ENCODE measurements at places on chromosomes 12 and 14.

DNA sequence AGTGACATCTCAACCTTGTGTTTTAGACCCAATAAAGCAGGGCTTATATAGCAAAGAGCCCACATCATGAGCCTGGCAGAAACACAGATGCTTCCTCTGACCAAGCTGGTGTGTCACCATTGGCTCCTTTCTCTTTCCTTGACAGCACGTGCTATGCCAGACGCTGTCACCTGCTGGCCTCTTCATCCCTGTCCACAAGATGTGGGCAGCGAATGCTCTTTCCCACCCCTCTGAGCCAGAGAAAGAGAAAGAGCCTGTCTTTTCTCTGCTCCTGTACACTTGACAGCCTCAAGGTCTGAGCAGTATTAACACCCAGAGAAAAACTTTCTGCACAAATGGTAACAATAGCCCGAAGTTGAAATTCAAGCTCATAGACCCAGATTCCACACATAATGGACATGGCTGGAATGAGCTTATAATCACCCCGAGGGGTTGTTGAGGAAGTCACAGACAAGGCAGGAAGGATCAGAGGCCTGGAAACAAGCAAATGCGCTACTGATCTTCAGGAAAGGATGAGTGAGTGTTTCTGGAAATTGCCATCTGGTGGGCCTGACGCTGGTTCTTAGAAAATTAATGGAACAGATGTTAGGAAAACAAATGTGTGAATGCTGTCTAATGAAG lies 8.9 kb downstream of the TGFB3 start:
- no peak for DNase-seq

DNA sequence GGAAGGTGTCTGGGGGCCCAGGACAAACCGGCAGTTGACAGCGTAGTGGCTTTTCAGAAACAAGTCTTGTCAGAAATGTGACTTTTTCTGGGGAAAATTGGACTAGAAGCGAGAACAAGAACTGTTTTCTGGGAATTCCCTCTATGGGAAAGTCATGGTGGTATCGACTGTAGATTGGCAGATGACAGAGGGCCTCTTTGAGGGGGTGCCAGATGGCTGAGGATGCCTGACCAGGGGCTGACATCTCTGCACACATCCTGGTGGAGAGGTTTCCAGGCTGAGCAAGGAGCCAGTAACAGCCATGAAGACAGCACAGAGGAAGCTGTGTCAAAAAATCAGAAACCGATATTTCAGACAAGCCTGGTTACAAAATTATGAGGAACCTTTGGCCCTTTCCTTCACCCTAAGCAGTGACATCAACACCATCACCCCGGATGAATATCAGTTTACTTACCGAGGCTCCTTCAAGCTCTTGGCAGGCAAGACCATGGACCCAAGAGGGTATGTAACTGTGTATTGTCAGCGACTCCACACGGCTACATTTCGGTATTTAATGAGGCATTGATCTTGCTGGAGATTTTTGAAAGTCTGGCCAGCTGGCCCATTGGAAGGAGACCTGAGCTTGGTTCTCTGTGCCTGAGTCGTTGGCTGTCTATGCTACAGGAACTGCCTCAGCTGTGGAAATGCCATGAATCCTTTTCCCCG lies 1525.3 kb upstream of the TMEM132C start:
- DNase-seq = no peak

DNA sequence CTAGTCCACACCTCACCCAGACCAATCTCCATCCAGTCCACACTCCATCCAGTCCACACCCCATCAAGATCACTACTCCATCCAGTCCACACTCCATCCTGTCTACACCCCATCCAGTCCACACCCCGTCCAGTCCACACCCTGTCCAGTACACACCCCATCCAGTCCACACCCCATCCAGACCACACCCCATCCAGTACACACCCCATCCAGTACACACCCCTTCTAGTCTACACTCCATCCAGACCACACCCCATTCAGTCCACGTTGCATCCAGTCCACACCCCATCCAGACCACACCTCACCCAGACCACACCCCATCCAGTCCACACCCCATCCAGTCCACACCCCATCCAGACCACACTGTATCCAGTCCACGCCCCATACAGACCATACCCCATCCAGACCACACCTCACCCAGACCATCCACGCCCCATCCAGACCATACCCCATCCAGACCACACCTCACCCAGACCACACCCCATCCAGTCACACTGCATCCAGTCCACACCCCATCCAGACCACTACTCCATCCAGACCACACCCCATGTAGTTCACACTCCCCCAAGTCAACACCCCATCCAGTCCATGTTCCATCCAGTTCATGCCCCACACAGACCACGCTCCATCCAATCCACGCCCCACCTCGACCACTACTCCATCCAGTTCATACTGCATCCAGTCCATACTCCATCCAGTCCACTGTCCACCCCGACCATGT lies 116.6 kb upstream of the RTL1 start:
- no peak for DNase-seq

DNA sequence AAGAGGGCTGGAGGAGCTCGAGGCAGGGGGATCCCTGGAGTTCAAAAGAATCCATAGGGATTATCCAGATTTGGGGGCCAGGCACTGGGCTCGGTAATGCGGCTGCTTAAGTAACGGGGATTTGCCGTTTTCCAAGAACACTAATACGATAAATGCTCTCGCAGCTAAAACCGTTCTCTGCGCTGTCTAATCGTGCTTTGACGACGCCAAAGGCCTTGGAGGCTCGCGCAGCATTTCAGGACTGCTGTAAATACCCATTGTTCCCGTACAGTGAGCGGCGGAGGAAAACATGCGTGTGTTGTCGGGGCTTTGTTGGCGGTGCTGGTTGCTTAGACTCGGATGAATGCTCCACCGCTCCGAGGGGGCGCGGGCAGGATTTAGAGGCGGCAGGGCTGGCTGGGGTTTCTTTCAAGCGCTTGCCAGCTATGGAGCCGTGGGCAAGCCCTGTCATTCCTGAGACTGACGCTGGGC lies 26.2 kb downstream of the DIO3 start:
- DNase-seq = no peak

DNA sequence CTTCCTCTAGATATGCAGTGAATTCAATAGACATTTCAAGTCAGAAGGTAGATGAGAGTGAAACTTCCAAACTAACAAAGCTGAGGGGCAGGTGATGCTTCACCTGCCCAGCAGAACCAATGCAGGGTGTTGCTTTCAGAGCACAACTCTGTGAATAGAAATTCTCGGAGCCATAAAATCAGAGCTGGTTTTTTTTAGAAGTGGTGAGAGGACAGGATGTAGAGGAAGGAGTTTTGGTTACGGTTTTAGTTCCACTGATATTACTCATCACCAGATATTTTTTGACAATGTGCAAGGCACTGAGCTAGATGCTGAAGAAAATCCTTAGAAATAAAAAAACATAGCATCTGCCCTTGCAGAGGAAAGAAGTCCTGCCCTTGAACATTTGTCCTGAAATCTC lies 62.2 kb downstream of the BMP4 start:
- no peak for DNase-seq

GRCh38 chr14:48726080-48726642 lies 860.0 kb downstream of the RPS29 start:
- no peak for DNase-seq

GRCh38 chr14:49994951-49995561 lies 102.2 kb downstream of the ARF6 start:
- DNase-seq = no peak

GRCh38 chr12:91732086-91732485 lies 413.6 kb downstream of the BTG1 start:
- no peak for DNase-seq

GRCh38 chr12:125098676-125099408 lies 33.6 kb downstream of the AACS start:
- DNase-seq = no peak

DNA sequence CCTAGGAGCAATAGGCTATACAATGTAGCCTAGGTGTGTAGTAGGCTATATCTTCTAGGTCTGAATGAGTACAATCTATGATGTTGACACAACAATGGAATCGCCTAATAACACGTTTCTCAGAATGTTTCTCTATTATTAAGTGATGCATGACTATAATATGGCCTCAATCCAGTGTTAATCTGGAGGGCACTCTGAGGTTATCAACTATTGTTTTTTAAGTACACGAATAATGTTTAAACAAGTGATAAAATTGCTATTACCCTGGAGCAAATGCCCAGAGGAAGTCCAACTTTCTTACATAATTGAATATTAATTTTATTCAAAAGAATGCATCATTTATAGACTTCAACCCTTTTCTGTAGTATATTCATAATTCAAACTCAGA lies 16.4 kb upstream of the CNIH1 start:
- no peak for DNase-seq

DNA sequence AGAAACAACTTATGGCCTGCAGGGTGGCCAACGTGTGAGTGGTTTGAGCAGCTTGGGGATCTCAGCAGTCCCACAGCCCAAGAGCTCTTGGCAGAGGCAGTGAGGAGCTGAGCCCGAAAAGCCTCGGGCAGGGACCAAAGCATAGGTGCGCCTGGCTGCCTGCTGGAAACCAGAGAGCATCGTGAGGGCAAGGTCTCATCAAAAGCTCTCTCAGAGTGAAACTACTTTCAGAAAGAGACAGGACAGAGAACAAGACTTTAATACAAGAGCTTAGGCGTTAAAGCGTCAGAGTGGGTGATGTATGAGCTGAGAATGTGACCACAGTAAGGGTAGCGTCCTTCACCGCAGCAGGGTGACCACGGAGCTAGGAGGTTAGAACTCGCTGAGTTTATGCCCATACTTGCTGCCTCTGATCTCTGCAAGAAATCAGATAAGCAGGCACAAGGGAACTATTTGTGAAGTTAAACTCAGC lies 30.8 kb downstream of the LGMN start:
- DNase-seq = no peak

GRCh38 chr12:113469224-113469948 lies 2.3 kb downstream of the LHX5 start:
- no peak for DNase-seq

Data from stimulated activated CD8-positive, alpha-beta memory T cell treated with anti-CD3 and anti-CD28 coated beads, Interleukin-2, amount 100 ng/mL, for 48 hours (primary cell).